ENCODE measurements at places on chromosomes 1 and 21. TPM values are rescaled to one million over a fixed set of nuclear protein-coding genes. Genes with fewer than 3 reads are reported as not detected.

The PPM1J gene
- 7.7 TPM for total RNA-seq

The PRDX6 gene
- 237 TPM for total RNA-seq

The DMBX1 gene
- total RNA-seq = not detected

The DRAXIN gene
- total RNA-seq = under 0.01 TPM

The DEPDC1 gene
- total RNA-seq = 41.2 TPM

DNA sequence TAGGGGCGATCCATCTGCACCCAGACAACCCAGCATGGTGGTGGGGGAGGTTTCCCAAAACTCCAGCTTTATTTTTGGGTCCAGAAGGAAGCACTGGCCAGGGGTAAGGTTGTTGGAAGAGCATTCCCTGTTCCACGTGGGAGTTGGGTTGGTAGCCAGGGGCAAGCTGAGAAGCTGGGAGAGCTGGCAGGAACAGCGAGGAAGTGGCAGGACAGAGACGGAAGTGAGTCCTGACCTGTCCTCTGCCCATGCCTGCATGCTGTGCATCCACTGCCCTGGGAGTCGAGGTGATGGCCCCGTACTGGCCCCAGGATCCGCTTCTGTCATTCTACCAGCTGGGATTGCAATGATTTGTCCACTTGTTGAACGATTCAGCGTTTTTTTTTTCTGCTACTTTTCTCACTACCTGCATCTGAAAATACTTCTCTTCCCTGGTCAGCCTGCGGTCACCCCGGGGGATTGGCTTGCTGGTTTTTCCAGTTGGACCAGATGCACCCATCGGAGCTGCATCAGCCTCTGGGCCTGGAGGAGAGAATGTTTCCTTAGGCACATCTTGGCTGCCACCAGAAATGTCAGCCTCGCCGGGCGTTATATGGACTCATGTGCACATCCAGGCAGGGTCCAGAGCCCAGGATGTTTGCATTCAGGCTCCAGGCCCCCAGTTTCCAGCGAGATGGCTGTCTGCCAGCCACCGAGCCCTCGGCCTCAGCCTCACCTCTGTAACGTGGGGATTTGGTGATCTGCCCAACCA is 28.3 kb upstream of the TMPRSS2 start:
- DNase-seq = no peak

DNA sequence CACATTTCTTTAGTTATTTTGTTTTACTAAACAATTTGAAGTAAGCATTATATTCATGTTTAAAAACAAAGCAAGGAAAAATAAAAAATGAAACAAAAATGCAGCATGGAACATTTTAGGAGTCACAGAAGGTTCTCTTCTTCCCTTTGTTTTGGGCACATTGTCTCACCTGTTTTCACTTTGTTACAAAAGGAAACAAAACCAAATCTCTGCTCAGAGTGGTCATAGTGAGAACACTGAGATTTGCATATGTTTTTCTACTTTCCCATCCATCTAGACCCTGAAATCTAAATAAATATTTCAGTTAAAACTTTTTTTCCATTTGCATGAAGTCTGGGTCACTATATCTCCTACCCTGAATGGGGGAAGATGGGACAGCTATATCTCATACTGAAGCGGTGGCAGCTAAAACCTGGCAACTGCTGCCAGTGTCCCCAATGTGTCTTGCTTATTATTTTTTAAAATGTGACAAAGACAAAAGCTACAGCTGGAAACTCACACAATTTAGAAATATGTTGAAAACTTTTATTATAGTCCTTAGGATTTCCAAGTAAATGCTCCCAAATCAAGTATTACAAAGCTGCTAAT is 3.5 kb downstream of the EXOC8 start:
- DNase-seq = no peak

DNA sequence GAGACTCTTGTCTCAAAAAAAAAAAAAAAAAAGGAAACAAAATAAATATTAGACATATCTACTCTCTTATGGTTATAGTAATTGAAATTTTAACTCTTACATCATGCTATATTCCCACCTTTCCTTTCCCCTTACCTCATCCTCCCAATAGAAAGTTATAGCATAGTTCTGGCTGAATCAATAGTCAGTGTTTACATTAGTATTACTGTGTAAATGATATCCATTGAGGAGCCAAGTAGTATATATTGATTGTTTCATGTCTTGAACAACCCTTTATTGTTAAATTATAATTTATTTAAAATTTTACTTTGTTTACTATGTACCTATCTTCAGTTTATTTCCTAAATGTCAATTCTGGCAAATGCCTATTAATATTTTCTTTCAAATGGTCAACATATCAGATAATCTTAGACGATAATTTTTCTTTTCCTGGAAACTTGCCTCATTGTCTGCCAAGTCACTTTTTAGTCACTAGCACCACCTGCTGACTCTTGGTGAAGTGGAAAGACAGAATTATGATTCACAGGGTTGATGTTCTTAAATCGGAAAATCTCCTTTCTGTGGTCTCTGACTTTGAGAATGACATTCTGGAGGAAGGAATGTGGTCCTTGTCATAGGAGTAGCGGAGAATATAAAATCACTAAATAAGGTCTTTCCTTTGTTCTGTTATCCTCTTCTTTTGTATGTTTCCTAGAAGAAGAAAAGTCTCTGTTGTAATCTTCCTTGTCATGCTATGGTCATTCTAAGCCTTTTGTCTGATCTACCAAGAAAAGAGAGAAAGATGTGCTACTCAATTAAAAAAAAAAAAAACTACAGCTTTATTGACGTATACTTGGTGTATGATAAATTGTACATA is 8.6 kb downstream of the HJV start:
- no peak for DNase-seq

DNA sequence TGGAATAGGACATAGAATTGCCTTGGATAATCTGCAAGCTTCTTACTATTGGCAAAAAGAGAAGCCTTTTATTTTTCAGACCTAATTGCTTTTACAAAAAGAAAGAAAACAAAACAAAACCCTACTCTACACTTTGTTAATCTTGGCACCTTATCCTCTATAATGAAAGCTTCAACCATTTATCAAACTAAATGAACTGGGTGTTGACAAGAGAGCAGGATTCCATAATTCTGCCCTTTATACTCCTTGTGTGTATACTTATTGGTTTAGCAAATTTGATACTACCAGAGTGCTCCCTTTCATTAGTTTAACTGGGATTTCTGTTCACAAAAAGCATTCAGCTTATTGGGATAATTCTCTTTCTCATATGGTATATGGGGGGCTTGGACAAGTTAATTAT is 3.0 kb upstream of the TMCC2 start:
- no peak for DNase-seq

DNA sequence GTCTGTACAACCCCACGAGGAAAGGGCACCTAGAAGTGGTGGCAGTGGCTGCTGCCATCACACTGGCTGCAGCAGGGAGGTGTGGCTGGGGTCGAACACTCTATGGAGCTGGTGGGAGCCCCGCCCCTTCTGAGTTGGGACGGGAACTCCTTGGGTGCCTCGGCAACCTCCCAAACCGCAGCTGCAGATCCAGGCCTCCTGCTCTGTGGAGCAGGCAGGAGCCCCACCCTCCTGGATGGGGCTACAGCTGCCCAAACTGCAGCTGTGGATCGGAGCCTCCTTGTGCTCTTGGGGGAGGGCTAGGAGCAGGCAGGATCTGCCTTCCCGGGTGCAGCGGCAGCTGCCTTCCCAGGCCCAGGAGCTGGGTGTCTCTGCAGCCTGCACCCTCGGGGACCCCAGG is 38.9 kb upstream of the TARDBP start:
- DNase-seq = no peak

DNA sequence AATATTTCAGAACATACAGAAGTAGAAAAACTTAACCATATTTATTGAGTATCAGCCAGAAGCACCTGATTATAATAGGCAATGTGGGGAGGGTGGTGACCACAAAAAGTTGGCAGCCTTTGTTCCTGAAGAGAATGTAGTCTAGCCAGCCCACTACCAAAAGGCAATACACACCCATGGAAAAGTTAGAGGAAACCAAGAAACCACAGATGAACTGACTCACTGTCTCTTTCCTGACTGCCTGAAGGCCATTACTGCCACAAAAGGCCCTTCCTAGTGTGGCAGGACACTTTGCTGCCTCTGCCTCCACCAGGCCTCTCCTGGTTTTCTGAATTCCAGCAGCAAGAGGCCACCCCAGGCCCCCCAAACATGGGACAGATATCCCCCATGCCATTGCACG is 14.6 kb upstream of the PROX1 start:
- DNase-seq = no peak

DNA sequence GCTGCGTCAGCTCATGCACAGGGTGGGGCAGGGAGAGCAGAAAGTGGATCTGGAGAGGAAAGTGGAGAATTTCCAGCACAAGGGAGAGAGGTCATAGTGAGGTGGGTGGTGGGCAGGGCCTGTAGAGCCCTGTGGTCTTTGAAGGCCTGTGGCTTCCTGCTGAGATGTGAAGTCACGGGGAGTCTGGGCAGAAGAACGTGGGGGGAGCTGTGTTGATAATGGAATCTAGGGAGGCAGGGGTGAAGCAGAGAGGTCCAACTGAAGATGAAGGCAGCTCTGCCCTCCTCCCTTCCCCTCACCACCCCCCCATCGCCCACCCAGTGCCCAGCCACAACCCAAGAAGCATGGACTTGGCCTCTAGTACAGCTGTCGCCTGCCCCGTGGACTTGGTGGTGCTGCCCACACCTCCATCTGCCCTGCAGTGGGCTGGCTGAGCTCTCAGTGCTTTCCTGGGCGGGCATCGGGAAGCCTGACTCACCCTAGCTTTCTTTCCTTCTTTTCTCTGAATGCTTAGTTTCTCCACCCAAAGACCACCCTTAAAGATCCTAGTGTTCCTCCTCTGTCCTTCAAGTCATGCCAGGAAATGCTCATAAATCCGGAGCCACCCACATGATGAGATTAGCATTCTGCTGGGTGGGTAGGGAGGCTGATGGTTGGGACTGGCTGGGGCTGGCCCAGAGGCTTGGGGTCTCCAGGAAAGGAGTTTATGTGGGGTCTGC is 186.1 kb downstream of the TRABD2B start:
- no peak for DNase-seq

DNA sequence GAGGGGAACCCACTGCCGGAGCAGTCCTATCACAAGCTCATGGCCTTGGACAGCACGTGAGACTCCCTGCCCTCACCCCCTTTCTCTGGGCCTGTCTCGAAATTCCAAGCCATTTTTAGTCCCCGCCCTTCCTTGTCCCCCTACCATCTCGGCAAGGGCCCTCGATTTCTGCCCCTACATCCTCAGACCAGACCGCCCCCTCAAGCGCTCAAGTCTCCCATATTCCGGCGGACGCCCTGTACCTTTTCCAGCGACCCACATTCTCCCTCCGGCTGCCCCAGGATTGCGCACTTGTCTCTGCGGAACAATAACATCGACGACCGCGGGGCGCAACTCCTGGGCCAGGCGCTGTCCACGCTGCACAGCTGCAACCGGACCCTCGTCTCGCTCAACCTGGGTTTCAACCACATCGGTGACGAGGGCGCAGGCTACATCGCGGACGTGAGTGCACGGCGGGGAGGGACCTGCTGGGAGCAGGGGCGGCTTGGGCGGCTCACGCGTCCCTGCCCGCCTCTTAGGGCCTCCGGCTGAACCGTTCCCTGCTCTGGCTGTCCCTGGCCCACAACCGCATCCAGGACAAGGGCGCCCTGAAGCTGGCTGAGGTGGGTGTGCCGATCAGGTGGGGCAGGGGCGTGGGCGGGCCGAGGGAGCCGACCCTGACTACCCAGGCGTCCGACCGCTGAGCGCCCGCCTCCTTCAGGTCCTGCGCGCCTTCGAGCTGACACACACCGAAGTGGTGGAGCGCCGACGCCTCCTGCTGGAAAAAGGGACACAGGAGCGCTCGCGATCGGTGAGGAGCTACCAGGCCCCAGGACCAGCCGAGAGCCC is 7.0 kb downstream of the LRRC71 start:
- no peak for DNase-seq

GRCh38 chr1:90831910-90832309 is 114.8 kb upstream of the BARHL2 start:
- DNase-seq = no peak

DNA sequence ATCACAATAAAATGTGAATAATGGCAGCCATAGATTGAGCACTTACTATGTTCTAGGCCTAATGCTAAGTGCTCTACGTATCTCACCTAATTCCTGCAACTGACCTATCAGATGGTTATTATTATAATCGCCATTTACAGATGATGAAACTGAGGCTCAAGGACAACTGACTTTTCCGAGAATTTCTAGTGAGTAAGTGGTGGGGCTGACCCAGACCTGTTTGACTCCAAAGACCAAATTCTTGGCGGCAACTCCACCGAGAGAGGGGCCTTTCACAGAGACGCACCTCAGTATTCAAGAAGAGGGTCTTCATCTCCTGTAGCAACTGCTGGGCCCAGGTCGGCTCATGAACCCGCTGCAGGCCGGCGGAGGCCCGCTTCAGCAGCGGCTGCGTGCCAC is 573 bp downstream of the TMEM234 start:
- DNase-seq = no peak

DNA sequence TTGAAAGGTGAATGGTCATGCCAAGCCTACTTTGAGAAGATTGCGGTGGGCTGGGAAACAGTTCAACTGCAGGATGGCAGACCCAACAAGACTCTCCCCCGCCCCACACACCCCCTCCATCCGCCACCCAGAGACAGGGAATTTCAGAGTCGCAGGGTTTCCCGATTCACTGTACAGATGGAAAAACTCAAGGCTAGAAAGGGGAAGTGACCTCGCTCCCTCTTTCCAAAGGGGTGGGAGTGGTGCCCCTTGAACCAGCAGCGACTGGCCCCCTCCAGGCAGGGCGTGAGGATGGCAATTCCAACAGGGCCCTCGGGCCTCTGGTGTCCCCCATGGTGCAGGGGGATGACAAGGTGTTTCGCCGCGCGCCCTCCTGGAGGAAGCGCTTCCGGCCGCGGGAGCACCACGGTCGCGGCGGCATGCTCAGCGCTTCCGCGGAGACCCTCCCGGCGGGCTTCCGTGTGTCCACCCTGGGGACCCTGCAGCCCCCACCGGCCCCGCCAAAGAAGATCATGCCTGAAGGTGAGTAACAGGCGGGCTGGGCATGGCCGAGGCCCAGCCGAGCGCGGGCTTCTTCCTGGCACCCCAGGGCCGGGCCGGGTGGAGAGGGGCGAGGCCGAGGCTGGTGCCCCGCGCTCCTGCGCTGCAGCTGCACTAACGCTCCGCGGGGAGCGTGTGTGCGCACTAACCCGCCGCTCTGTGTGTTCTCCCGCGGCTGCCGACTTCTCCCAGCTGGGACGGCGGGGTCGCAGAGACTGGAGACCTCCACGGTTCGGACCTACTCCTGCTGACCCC is 10.4 kb downstream of the MYOG start:
- no peak for DNase-seq

DNA sequence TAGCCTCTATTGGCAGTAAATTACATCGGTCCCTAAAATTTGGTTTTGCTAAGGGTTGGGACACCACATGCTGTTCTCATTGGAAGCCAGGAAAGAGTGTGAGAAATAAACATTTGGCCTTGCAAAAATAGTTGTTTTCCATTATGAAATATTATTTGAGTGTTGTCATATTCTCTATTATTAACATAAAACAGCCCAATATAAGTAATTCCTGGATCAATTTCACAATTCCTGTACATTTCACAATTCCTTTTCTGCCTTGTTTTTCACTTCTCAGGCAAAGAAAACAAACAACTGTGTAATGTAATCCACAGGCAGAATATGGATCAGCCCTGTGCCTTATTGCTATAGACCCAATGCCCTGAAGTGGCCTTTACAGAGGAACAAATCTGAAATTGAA is 40.5 kb downstream of the C1orf87 start:
- no peak for DNase-seq

All from epithelial cell of proximal tubule (primary cell).